Muscle of back (tissue), 13 donors: ENCODE measurements at places on chromosomes 2 and 18. TPM values are rescaled to one million over a fixed set of nuclear protein-coding genes. Genes with fewer than 3 reads are reported as not detected.
A peak's percentile ranks its signal among the peaks of the same experiment; 100 is the strongest.

DNA sequence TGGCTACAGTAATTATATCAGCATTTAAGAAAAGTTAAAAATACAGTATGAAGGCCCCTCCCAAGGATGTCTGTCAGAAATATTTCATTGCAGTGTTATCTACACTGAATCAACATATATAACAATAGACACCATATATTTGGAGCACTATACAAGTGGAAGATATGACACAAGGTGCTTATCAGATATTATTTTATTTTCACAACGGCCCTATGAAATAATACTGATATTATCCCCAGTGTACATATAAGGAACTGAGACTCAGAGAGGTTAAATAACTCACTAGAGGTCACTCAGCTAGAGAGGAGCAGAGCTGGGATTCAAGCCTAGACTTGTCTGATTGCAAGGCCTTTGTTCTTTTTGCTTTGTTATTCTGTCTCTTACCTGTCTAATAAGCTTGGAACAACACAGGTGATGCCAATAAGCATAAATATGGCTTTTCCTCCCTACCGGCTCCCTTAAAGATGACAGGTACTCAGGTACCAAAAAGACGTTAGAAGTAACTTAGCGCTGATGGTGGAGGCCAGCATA is 4.7 kb upstream of the SLC40A1 start:
- DNase-seq = no peak

DNA sequence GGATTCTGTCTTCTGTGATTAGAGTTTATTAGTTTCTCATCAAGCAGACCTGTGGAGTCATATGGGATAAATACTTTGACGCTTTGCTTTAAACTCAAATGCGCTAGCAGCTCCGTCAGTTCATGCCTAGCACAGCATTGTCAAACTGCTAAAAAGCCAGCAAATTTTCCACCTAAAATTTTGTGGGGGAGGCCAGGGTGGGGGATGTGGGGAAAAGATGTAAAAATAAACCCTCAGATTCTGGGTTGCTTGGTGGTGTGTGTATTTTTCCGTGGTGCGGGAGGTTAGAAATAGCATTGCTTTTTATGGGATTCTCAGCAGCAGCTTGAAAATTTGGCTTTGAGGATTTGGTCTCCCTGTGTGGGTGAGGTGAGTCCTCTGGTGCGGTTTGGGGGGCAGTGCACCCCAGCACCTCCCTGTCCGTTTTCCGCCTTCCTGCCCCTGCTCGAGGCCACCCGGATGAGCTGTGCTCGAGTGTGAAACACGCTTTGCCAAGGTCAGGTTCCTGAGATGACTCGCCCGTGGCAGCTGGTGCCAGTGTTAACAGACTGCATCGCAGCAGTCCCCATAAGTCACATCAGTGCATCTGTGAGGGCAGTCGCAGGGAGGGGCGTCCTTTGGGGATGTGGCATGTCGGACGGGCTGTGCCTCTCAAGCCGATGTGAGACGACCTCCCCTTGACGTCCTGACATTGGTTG is 65.9 kb downstream of the LDLRAD4 start:
- DNase-seq = no peak

GRCh38 chr18:8065773-8066172 is 498.7 kb downstream of the PTPRM start:
- DNase-seq = no peak

Gene MERTK
- polyA plus RNA-seq = 4.2 TPM

GRCh38 chr18:63476668-63477067 is at the start of gene SERPINB5:
Gene SERPINB5 (plus strand): TSS chr18:63476958. CDS start chr18:63484429, 7,471 bp downstream.
- no peak for DNase-seq

DNA sequence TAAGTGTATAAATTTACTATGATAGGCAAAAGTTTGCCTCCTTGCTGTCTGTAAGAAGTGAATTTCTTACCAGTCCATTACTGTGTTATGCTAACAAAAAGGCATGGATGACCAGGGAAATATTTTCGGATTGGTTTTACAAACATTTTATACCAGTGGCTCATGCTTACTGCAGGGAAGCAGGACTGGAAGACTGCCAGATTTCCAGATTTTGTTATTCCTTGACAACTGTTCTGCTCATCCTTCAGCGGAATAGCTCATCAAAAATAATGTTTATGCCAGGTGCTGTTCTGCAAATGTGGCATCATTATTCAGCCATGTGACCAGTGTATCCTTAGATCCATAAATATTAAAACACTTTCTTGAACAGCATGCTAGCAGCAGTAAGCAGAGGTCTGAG is 40.4 kb upstream of the NETO1 start:
- DNase-seq = peak; percentile 11

- DNase-seq = no peak
Measured at GRCh38 chr18:47441914-47442313, 190.5 kb upstream of the SKOR2 start.

DNA sequence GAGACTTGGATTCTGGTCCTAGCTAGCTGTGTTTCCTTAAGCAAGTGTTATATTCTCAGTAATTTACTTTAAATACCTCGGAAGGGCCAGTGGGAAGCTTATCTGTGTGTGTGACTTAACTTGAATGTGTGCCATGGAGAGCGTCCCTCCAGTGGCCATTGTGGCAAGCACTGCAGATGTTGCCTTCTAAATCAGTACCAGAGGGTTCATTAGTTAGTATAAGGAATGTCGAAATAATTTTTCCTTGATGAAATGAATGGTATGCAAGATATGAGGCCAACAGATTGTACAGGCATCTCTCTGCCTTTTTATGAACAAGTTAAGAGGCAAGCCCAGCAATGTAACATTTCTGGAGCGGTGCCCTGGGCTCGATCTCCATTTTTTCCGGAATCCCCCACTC is 52.0 kb downstream of the FBXO36 start:
- peak; percentile 39 for DNase-seq

Gene IL18R1
- polyA plus RNA-seq = 0.72 TPM

DNA sequence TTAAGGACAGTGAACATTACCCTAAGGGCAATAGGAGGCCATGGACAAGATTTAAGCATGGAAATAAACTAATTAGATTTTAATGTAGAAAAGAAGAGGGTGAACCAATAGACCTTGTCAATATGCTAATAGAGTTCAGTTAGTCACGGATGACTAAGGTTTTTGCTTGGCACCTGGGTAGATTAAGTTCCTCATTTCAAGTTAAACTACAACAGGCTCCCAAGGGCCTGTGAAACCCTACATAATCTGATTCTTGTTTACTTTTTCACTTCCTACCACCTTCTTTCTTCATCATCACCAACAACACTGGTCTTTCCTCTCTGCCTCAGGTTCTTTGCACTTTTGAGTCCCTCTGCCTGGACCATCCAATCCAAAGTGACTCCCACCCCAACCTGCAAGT is 14.8 kb downstream of the SP110 start:
- no peak for DNase-seq
